Glomerular endothelial cell (primary cell): ENCODE measurements at places on chromosomes 3 and 15. TPM values are rescaled to one million over a fixed set of nuclear protein-coding genes. Genes with fewer than 3 reads are reported as not detected.

Gene TNFSF10
- total RNA-seq = 33.2 and 74.6 TPM in 2 replicates

Gene PEX11A
- 2.7 and 5.4 TPM in 2 replicates for total RNA-seq

Gene SLC2A2
- total RNA-seq = not detected in 2 replicates

Gene PARP15
- 1.1 and 4.3 TPM in 2 replicates for total RNA-seq

Gene TMOD2
- 11.4 and 13.5 TPM in 2 replicates for total RNA-seq

Gene DPPA2
- not detected in 2 replicates for total RNA-seq

Gene SYNPR
- not detected in 2 replicates for total RNA-seq

Gene CEMIP
- 0.53 and 2.0 TPM in 2 replicates for total RNA-seq

GRCh38 chr15:93206893-93207292, 117.9 kb upstream of the RGMA start:
- no peak for DNase-seq

- DNase-seq = no peak
These were observed 75.0 kb downstream of the MAGEF1 start for GRCh38 chr3:184636741-184637316.

DNA sequence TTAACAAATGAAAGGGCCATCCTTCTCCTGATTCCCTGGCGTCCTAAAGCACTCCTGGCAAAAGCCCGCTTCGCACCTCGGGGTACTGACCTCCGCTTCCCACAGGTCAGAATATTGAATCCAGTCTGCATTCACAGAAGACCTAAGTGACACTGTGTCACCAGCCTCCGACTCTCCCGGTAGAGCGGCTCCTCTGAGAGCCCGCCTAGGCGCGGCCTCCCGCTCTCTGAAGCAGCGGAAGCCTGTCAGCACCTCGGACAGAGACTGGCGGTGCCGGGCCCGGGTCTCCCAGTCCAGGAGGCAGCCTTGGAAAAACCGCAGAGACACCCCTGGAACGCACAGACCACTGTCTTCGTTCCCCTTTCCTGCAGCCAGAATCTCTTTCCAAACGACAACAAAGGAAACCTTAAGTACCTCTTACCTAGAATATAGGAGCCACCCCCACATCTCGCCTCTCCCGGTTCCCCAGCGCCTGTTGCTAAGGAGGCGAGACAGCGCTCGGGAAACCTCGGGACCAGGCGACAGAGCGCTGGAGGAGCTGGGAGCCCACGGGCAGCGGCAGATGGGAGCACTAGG, 1.2 kb downstream of the GABRB3 start:
- DNase-seq = no peak

GRCh38 chr15:66718220-66718988, 16.4 kb downstream of the SMAD6 start:
- DNase-seq = no peak

DNA sequence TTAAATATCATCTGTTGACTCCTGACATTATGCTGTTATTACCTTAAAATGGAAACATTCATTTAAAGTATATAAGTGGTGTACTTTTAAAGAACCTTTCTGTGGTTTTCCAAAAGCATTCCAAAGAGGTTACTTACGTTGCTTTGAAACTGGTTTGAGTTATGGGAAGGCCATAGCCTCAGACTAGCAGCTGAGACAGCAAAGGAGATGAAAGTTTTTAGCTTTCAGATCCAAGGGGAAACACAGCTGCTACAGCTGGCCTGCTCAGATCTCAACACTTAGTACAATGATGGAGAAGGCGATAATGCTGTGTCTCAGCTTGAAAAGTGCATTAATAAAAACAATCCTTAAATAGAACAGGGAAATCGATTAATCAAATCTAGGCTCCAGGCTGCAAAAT, 921.1 kb downstream of the ROBO1 start:
- DNase-seq = no peak

GRCh38 chr15:49741712-49742111, 120.9 kb downstream of the DTWD1 start:
- no peak for DNase-seq

GRCh38 chr3:44359146-44359751, 20.7 kb downstream of the TCAIM start:
- no peak for DNase-seq

GRCh38 chr3:197295871-197296270, 2.5 kb downstream of the DLG1 start:
- DNase-seq = no peak

DNA sequence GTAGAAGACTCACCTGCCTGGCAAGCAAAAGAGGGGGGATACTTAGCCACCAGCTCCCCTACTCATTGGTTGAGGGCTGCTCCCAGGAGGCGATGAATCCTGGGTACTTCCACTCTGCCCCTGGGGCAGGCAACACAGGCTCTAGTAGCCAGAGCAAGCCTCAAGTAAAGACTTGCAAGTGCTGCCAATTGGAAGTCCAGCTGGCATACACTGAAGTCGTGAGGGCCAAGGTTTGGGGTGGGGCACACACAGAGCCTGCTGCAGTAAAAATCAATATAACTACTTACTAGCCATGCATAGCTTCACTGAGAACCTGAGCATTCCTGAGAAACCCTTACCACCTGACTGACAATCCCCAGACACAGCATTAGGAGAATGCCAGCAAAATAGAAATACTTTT, 123.0 kb upstream of the EIF1B start:
- DNase-seq = no peak

- no peak for DNase-seq
These were observed 54.8 kb downstream of the UBP1 start for GRCh38 chr3:33385423-33385822.

DNA sequence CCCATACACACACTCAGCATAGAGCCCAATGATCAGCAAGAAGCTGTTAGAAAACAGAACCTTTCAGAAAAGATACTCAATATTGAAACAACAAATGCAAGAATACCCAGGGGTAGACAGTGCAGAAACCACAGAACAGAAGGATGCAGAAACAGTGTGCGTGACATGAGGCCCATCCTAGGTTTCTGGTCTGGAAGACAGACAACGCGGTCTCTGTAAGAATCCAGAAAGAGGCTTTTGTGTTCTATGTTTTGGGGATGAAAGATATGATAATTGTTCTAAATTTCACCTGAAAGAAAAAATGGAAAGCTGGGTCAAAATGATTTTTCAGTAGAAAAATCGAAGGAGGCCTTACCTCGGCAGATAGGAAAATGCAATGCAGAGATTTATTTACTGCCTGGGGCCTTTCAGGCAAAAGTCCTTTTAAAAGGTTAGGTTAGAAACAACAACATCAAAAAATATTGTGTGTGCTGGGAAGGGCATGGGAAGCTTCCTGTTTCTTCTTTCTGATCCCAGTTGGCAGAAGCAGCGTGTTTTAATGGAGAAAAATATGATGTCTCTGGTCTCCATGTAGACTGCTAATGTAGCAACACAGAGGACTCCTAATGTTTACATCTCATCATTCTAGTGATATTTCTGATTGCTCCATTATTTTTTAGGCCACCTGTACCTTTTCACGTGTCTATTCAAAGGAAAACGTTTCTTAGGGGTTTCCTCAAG, 17.0 kb downstream of the SYNM start:
- DNase-seq = no peak

GRCh38 chr3:115549071-115549470, 74.2 kb upstream of the GAP43 start:
- no peak for DNase-seq

DNA sequence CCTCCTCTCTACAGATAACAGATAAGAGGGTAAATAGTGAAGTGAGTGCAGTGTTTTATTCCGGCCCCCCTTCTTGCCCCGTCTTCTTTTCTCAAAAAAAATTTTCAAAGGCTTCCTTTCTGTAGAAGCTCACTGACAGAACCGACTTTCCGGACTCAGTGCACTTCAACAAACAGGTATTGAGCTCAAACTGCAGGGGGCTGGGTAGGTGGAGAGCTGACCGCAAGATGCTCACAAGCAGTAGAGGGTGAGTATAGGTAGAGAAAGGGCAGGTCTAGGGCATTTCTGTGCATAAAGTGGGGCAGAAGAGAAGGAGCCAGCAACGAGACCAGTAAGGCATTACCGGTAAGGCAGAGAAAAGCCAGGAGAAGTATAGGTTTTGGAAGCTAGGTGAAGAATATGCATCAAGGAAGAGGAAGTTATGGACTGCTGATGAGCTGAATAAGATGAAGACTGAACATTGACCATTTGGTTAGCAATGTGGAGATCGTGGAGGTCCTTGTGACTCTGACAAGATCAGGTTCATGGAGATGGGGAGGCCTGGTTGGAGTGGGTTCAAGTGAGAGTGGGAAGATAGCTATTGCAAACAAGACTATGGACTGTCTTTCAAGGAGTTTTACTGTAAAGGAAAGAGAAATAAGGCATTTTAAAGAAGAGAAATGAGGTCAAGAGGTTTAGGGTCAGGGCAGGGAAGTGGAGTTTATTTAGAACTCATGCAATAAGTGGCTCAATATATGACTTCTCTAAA, 97.4 kb downstream of the ST6GAL1 start:
- no peak for DNase-seq

- no peak for DNase-seq
These were observed 318.0 kb downstream of the GBE1 start for GRCh38 chr3:81443457-81443782.

DNA sequence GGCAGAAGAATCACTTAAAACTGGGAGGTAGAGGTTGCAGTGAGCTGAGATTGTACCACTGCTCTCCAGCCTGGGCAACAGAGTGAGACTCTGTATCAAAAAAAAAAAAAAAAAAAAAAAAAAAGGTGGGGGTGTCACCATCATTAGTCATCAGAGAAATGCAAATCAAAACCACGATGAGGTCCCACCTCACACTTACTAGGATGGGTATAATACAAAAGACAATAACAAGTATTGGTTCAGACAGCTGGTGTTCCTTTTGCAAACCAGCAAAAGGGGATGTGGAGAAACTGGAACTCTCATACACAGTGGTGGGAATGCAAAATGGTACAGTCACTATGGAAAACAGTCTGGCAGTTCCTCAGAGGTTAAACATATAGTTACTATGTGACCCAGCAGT, 78.7 kb upstream of the TSC22D2 start:
- DNase-seq = no peak

DNA sequence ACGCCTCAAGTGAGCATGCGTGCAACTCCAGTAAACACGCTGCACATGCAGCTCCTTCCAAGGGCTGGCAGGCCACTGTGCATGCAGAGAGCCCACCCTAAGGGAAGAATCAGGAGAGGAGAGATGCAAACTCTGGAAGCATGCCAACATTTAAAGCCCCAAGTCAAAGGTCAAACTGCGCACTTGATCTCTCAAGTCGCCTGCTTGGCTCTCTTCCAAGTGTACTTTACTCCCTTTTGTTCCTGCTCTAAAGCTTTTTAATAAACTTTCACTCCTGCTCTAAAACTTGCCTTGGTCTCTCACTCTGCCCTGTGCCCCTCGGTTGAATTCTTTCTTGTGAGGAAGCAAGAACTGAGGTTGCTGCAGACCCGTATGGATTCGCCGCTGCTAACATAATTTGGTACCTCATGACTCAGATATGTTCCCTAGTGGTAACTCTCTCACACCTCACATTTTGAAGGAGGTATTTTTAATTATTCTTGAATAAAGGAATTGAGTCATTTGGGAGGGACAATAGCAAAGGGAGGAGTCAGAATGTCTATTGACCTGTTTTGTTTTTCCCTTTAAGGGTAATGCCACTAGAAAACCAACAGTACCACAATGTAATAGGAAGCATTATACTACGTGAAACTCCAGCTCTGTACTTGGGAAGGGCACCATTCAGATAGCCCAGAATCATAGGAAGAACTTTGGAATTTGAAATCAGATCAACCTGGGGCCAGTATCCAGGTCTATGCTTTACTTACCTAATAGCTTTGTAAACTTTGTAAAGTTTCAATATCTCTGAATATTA, 19.6 kb upstream of the DGKG start:
- DNase-seq = no peak

DNA sequence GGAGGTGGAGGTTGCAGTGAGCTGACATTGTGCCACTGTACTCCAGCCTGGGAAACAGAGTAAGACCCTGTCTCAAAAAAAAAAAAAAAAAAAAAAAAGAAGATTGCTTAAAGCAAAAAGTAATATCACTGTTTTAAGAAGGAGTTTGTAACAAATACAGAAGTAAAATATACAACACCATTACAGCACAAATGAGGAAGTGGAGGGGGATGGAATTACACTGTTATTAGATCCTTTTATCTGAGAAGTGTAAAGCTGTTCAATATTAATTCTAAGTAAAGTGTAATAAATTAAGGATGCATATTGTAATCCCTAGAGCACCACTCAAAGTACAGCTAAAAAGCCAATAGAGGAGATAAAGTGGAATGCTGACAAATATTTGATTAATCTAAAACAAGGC, 47.0 kb upstream of the SNRPA1 start:
- DNase-seq = no peak

DNA sequence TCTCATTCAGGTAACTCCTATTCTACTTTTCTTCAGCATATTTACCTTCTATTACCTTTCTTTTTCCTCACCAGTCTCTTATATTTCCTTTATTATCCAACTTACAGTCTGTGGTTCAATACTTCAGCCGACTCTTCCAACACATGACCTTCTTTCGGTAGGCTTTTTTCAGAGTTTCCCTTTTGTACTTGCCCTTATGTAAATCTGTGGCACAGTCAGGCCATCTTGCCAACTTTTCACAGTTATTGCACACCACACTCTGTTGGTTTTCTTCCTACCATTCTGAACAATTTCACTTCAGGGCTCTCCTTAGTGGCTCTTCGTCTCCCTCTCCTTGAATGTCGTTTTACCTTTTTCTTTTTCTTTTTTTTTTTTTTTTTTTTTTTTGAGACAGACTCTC, 427.8 kb downstream of the LPP start:
- DNase-seq = no peak

DNA sequence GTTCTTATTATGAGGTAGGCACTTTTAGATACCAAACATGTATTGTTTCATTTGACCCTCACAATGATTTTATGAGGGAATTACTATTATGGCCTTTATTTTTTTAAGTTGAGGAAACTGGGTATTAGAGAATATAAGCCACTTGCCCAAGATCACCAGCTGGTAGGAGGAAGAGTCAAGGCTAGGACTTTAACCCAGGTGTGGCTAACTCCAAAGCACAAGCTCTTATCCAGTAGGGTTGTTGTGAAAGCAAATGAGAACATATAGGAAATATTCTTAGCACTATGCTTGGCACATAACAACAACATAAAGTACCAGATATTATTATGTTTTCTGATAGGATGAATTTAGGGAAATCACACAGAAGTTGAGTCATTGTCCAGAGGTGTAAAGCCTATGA, 7.9 kb downstream of the BTLA start:
- DNase-seq = no peak

GRCh38 chr3:59326246-59327024, 276.6 kb upstream of the CFAP20DC start:
- DNase-seq = no peak

DNA sequence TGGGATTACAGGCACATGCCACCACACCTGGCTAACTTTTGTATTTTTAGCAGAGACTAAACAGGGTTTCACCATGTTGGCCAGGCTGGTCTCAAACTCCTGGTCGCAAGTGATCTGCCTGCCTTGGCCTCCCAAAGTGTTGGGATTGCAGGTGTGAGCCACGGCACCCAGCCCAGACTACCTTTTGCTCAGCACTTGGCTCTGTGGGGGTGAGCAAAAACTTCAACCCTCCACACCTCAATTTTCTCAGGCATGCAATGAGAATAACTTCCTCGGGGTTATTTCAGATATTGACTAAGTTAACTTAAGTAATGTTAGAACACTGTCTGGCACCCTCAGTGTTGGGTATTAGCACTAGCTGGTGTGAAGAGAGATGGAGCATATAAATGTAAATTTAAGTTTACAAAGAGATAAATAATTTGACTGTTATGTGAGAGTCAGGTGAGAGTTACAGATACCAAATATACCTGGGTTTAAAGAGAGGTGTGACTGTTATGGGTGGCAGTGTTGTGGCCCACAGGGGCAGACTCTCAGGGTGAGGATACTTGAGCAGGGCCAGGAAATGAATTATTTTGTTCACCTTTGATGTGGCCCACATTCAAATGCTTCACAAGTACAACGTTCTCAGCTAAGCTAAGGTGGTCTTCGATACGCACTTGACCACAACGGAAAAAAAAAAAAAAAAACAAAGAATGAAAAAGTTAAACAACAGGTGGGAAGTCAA, 29.0 kb downstream of the CPOX start:
- no peak for DNase-seq
